ENCODE measurements at places on chromosomes 1 and 21. TPM values are rescaled to one million over a fixed set of nuclear protein-coding genes. Genes with fewer than 3 reads are reported as not detected.

GBP7 gene
- not detected for total RNA-seq

LORICRIN gene
- total RNA-seq: not detected

HES4 gene
- not detected for total RNA-seq

CGN gene
- 126 TPM for total RNA-seq

DLGAP3 gene
- total RNA-seq: not detected

SRM gene
- 95.6 TPM for total RNA-seq

LRRC7 gene
- not detected for total RNA-seq

LHX8 gene
- total RNA-seq: not detected
